Anterior cingulate cortex (tissue), 58 donors: ENCODE measurements at places on chromosomes 3 and 15.

GRCh38 chr3:170132335-170132734 lies 49.2 kb downstream of the PHC3 start:
- DNase-seq, result no peak

DNA sequence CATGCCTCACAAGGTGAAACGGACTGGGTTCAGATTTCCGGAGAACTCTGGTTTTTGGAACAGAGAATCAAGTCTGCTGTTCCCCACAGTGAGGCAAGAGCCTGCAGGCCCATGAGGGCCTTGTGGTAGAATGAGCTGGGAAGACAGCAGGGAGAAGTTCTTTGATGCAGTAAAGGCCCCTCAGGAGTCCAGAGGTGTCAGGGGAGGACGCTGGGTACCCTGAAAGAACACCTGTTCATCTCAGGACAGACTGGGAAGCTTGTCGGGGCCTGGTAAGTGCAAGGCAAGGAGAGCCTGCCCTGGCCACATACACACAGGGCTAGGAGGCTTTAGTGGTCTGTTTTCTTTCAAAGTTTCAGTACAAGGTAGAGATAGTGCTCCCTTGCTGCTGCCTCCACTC lies 3.7 kb upstream of the ZBTB47 start:
- DNase-seq, result no peak

DNA sequence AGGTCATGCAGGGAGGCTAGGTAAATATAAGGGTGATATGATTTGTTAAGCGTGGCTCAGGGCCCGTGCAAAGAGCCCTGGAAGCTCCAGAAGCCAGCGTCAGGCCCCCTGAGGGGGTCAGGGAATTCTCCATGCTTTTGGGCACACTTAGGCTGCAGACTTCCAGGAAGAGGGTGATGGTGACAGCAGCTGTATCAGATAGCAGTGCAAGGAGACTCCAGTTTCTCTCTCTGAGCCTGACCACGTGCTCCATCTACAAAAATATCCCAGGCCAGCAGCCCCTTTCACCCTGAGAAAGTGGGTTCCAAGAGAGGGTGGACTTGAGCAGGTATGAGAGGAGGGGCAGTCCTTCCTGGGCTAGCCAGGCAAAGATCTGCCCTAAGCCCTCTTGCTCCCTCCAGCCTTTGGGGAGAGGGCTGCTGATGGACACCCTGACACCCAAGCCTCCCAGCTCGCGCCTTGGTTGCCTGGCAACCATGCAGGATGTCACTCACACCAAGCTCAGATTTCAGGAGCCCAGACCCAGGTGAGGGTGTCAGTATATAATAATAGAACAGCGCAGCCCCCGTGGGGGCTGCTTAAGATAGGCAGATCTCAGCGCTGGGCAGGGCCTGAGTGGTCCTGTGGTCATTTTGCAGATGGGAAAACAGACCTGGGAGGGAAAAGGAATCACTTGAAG lies 35.8 kb downstream of the ATP2B2 start:
- no peak for DNase-seq

GRCh38 chr3:191894406-191894805 lies 433.4 kb downstream of the PYDC2 start:
- DNase-seq, result no peak

DNA sequence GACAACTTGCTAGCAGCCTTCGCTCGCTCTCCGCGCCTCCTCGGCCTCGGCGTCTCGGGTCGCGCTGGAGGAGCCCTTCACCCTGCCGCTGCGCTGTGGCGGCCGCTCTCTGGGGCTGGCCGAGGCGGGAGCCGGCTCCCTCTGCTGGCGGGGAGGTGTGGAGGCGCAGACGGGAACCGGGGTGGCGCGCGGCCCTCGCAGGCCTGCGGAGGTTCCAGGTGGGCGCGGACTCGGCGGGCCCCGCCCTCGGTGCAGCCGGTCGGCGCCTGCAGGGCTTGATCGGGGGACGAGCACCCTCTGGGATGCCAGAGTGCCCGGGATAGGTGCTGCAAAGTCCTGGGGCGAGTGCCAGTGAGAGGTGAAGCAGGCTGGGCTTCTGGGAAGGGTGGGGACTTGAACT lies 989.9 kb downstream of the ROBO2 start:
- no peak for DNase-seq
